IMR-90 (cell line): ENCODE measurements at places on chromosomes 6 and 20. TPM values are rescaled to one million over a fixed set of nuclear protein-coding genes. Genes with fewer than 3 reads are reported as not detected.
A peak's percentile ranks its signal among the peaks of the same experiment; 100 is the strongest.

DNA sequence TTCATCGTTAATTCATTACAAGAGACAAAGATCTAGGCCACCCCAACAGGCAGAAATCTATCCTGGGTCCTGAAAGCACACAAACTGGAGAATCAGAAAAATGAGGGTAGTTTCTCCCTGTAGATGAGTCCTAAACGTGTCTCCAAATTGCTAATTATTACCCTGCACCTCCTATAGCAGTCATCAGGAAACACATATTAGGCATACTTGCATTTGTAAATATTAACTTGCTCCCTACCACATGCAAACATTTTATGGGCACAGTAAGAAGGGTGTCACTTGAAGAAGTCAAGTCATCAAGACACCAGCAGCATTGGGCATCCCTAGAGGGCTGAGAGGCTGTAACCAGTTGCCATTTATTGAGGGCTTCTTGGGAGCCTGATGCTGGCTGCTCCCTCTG is 17.9 kb upstream of the SIRPB1 start:
- H3K27ac ChIP-seq: no peak overlapping the region
- DNase-seq: no peak
- no peak overlapping the region for H3K4me3 ChIP-seq

GRCh38 chr20:46438156-46438750 is 31.8 kb upstream of the ELMO2 start:
- DNase-seq: peak; percentile 32
- H3K4me1 ChIP-seq: no peaks in the 10 kb centered on the region
- no peaks in the 10 kb centered on the region for H3K36me3 ChIP-seq
- H3K27me3 ChIP-seq: no peaks in the 10 kb centered on the region; the same call in 1 of the 2 replicates
- H3K27ac ChIP-seq: no peak overlapping the region

DNA sequence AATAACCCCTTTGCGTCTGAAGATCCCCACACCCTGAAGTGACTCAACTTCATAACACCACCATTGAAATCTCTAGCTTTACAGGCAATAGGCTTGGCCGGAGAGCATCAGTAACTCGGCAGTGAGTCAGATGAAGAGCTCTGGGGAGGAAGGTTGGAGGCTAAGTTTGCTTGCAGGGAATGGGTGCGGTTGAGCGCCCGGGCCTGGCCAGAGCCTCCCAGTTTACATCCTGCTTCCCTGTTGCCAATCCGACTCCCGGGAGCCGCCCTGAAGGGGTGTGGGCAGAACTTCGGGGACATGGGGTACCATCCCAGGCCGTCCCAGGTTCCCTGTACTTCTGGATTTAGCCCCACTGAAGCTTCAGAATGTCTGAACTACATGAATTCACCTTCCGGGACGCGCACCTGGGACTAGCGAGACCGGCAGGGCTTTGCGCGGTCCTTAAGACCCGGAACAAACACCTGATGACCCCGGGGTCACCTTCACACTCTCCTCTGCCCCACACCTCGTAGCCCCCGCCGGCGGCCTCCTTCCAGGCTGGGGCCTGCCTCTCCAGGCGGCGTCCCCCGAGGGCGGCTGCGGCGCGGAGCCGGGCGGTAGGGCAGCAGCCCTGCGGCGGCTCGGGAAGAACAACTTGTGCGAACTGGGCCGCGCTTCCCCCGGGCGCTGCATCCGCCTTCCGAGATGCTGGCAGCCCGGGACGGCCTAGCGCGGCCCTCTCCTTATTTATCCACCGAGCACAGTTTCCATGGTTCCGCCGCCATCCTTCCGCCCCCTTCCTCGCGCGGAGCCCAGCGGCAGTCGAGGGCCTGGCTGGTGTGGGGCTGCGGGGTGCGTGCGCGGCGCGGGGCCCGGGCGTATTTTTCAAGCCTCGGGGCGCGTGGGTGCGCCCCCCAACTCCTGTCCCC is 56.6 kb upstream of the RREB1 start:
- H3K4me1 ChIP-seq: peaks cover 4% of the 10 kb centered on the region
- DNase-seq: peak; percentile 82
- peak overlapping the region; percentile 32 for H3K4me3 ChIP-seq
- no peaks in the 10 kb centered on the region for H3K27me3 ChIP-seq
- H3K36me3 ChIP-seq: no peaks in the 10 kb centered on the region

- H3K4me1 ChIP-seq: no peaks in the 10 kb centered on the region
- H3K27ac ChIP-seq: no peak overlapping the region
- no peak overlapping the region for H3K4me3 ChIP-seq
Observed at GRCh38 chr6:151160929-151161757, 78.6 kb upstream of the AKAP12 start.

- H3K36me3 ChIP-seq: no peaks in the 10 kb centered on the region
- H3K27me3 ChIP-seq: peaks cover 62% of the 10 kb centered on the region
- H3K4me1 ChIP-seq: peaks cover 2% of the 10 kb centered on the region; the same call in 1 of the 2 replicates
- H3K27ac ChIP-seq: no peak overlapping the region
Observed at GRCh38 chr6:150001295-150002008, 23.9 kb downstream of the RAET1L start.

The FNDC1 gene
- polyA plus RNA-seq: 0.03 and 0.04 TPM in 2 replicates

The VIP gene
- not detected in 2 replicates for polyA plus RNA-seq

The PLAGL1 gene
- polyA plus RNA-seq: 73.4 and 73.8 TPM in 2 replicates

The MUC21 gene
- polyA plus RNA-seq: not detected in 2 replicates

The COX4I2 gene
- polyA plus RNA-seq: not detected in 2 replicates

The SNAP25 gene
- 2.0 and 2.8 TPM in 2 replicates for polyA plus RNA-seq
